ENCODE measurements at places on chromosomes 6 and 20.

DNA sequence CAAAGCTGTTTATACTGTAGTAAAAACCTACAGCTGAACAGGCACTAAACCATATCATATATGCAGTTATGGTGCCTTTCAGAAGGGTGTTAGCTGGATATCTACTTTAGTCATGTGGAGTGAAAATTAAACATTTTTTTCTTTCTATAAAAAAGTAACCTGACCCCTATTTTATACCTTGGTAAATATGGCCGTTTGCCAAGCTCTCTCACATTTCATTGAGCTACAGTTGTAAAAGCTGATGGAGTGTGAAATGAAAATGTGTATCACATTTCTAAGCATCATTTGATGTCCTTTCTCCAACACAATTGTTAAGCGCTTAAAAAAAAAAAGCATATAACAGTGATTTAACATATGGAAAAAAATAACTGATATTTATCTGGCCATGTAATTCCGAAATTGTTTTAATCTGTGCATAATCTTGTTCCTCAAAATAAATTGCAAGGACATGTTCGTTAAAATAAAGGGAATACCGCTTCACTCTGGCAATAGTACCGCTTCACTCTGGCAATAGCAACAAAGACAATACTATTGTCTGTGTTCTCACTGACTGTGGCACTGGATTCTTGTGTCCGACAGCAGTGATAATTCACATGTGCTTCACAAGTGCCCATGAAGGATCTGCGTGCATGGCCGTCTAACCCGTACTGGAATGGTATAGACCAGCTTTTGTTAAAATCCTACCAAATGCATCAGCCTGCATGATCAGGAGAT is 391.8 kb upstream of the SOX4 start:
- no peak for DNase-seq

DNA sequence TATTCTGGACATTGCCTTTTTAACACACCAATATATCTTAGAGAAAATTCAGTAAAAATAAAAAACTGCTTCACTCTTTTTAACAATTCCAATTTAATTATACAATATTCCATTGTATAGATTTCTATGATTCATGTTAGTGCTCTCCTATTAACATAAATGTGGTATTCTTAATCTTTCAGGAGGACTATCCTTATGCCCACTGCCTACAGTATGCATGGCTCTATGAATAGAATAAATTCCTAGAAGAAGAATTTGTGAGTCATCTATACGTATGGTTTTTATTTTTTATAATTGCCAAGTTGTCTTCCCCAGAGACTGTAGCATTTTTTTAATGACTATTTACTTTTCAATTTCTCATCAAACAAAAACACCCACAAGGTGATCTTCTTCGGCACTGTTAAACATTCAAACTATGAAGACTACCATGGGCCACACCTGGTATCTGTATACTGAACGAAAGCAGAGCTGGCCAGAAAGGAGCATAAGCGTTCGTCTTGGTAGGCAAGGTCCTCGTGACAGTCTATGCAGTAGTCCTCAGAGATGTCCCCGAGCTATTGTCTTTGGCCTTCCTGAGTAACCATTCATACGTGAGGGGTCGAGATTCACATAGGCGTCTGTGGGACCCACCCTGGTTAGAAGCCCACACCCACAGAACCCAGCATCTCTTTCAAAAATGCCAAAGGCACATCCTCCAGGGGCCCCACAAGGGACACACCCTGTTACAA is 74.6 kb downstream of the KIF16B start:
- no peak for DNase-seq

- no peak for DNase-seq
Observed at GRCh38 chr6:122753000-122753687, 26.4 kb upstream of the FABP7 start.

DNA sequence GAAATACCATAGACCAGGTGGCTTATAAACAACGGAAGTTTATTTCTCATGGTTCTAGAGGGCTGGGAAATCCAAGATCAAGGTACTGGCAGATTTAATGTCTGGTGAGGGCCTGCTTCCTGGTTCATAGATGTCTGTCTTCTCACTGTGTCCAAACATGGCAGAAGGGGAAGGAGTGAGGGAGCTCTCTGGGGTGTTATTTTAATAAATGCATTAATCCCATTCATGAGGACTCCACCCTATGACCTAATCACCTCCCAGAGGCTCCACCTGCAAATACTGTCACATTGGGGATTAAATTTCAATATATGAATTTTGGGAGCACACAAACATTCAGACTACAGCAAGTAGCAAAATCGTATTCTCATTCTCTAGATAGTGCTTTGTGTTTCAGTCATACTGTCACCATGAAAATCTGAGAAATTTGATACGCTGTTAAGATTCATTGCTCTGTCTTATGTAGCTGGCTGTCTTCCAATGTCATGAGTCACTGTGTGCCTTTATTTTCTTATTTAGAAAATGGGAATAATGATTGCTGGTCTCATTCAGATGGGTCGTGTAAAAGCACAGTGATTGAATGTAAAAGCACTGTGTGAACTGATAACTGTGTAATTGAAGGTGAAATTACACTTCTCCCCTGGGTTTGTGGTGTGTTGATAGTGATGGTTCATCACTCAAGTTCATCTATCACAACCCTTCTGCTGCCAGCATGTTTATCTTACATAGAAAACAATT is 8.9 kb upstream of the ERVFRD-1 start:
- DNase-seq, result no peak

GRCh38 chr6:170225852-170226417 is 64.9 kb downstream of the DLL1 start:
- DNase-seq, result no peak

GRCh38 chr20:22805996-22806395 is 221.6 kb upstream of the FOXA2 start:
- DNase-seq, result no peak

- no peak for DNase-seq
Observed at GRCh38 chr6:85429346-85429745, 20.5 kb upstream of the NT5E start.

- DNase-seq, result no peak
Observed at GRCh38 chr6:125296471-125296870, 5.3 kb downstream of the HDDC2 start.

DNA sequence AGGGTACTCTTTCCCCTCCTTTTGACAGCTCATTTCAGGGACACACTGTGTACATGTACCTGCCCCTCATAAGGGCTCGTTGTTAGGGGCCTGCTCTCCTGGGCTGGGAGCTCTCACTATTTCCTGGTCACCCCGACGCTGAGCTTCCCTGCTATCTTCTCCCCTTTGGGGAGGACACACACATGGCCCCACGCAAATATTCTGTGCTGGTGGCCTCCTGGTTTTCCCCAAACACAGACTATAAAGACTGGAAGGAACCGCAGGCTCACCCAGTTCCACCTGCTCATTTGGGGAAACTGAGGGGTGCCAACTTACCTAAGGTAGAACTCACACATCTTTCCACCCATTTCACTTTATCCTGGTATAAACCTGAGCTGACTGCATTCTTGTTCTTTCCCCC is 301.4 kb upstream of the SUPT3H start:
- no peak for DNase-seq

DNA sequence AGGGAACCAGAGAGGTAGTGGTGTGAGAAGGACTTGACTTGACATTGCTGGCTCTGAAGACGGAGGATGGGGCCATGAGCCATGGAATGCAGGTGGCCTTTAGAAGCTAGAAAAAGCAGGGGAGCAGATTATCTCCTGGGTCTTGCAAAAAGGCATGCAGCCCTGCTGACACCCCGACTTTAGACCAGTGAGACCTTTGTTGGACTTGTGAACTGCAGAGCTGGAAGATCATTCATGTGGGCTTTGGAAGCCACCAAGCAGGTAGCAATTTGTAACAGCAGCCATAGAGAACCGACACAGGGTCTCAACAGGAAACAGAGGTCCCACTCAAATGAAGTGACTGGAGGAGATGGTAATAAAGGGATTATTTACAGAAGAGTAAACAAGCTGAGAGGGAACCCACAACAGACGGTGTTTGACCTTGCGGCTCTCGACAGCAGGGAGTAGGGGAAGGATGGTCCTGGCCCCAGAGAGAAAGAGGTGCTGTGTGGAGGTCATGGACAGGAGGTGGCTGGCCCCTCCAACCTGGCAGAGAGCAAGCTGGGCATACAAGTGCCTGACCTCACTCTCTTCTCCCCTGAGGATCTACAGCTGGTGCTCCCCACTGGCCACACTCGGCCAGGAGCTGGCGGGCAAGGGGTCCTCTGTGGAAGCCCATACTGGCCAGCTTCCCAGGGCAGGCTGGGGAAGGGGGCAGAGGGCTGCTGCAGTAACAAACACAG is 43.9 kb downstream of the SLC22A23 start:
- no peak for DNase-seq

DNA sequence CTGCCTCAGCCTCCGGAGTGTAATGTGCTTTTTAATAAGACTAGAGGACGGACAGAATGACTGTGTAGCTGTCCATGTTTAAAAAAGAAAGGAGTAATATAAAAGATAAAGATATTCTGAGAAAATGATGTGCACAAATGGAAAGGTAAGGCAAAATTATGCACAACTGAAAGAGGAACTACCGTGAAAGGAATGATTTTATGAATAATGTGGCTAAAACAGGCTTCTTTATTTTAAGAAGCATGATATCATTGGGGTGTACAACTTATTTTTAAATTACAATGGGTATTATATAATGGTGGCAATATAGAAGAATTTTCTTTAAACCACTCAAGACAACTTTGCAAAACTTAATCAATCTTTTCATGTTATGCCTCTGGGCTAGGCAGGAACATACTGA is 78.1 kb downstream of the FIG4 start:
- no peak for DNase-seq

- DNase-seq, result no peak
Observed at GRCh38 chr6:28634411-28634760, 108.7 kb downstream of the GPX5 start.

- DNase-seq, result no peak
Observed at GRCh38 chr6:15430186-15430585, 184.3 kb downstream of the JARID2 start.

DNA sequence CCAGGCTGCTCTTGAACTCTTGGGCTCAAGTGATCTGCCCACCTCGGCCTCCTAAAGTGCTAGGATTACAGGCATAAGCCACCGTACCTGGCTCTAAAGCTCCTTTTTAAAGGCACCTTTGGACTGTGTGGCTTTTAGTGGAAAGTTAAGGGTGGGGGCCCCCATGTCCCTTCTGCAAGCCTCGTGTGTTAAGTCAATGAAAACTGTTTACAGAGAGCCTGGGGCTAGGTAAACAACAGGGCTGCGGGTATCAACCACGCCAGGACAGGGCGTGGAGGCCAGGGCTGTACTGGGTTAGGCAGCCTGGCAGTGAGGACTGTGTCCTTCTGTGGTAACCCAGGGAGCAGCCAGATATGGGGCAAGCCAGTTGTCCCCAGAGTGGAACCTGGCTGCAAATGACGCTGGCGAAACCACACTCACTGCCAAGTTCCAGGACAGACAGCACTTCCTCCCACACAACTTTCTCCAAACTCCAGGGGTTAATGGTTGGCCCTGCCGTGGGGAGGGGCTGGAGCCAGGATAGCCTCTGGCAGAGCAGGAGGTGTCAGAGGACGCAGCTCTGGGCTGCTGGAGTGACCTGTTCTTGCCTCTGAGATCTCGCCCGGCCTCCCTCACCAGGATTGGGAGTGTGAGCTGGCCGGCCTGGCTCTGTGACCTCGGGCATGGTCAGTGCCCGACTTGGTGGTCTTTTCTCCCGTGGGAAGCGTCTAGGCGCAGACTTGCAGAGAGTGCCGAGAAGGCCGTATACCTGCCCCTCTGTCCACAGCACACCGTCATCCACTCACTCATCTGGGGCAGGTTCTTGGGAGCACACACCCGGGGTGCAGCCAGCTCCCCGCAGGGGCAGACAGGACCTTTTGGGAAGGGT is 3.2 kb downstream of the SLC17A9 start:
- DNase-seq, result no peak

DNA sequence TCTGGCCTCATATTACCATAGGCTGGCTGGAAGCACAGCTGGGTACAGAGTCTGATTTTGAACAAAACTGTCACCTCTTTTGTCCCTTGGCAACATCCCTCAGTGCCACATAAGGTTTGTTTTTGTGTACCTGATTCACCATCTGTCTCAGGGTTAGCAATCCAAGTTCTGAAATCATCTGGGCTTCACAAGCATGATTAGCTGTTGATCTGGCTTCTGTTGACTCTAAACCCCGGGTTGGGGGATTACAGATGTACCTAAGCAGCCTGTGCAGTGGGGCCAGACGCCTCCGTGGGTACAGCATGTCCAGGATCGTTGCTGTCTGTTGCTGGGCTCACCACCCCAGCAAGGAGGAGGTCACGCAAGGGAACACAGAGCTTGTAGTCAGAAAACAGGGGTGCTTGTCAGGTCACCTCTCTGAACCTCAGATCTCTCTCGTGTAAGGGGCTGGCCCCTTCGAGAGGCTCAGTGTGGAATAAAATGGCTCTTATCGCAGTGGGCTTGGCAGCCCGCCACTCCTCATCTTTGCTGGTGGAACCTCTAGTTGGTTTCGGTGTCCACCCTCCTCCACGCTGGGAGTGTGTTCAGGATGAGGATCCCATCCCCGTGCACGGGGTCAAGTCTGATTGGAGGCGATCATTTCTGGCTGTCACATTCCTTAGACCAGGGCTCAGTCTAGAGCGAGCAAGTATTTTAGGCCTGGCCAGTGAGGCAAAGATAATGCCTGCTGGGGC is 39.2 kb upstream of the ZNF831 start:
- DNase-seq, result no peak

DNA sequence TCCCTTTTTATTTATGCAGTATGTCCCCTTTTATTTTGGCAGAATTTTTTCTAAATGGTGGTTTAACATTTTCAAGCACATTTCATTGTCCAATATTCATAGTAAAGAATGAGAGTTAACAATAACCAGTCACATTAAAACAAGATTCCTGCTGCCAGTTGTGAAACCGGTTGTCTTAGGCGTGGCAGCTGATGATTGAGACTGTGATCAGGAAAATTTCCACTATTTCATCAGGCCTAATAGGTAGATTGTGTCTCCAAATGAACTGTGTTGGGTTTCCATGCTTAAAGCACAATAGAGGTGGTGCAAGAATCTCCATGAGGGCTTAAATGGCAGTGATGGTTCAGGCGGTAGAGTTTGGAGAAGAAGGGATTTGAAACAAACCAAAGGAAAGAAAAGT is 15.3 kb downstream of the PRDM1 start:
- DNase-seq, result no peak

- no peak for DNase-seq
Observed at GRCh38 chr6:85600713-85601313, 7.2 kb upstream of the SNX14 start.

DNA sequence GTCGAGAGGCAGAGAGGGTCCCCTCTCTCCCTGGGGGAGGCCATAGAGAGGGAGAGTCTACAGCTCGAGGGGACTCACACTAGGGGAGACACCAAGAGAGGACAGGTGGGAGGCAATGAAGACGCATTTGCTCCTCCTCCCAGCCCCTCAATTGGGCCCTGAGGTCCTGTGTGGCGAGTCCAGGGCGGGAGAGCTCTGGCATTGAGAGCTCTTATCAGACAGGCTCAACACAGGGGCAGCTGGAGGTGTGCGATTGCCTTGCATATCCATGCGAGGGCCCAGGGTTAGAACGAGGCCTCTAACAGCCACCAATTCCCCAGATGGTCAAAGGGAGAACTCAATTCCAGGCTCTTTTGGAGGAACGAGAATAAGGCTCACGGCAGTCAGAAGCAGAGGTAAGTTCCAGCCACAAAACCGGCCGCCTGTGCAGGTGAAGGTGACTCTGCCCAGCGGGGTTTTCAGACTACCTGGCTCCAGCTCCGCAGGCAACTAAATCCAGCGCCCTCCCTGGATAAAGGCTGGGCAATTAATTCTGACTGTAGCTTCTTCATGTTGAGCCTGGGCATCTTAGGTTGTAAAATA is 94.0 kb upstream of the MPC1 start:
- no peak for DNase-seq
